ENCODE measurements at places on chromosomes 6 and 20.

GRCh38 chr20:33433465-33434234 is 9.9 kb downstream of the SNTA1 start:
- DNase-seq, result no peak

GRCh38 chr20:8296536-8296935 is 164.5 kb downstream of the PLCB1 start:
- no peak for DNase-seq

DNA sequence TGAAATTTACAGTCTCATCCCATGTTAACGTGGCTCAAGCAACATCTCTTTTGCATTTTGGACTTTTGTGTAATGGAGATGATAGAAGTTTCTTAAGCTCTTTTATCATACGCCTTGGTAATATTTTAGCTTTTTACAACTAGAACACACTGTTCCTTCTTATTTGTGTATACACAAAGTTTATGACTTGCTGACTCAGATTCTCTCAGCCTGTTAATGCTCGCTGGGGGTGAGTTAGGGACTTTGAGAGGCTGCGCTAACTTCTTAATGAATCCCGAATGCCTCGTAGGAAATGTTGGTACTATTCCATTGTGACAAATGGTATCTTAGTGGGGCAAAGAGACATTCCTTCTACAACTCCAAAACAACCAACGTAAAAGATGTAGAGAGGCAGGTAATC is 509.7 kb downstream of the DOK5 start:
- DNase-seq, result no peak

- no peak for DNase-seq
These were observed 216.4 kb downstream of the UNC5CL start for GRCh38 chr6:40822619-40823018.

DNA sequence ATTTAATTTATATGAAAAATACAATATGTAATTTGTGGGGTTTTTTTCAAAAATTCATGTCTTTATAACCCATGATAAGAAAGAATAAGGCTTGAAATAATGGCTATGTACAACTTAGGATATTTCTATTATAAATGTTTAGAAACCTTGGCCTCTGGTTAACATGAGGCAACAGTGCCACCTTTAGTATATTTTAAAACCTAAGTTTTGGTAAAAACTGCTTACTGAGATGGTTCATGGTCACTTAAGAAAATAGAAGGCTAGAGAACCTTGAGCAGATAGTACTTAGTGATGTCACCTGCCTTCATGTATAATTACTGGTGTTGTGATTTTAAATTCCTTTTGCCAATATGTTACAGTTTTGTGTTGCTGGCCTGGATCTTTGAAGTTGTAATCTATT is 176.4 kb downstream of the ADGB start:
- DNase-seq, result no peak

DNA sequence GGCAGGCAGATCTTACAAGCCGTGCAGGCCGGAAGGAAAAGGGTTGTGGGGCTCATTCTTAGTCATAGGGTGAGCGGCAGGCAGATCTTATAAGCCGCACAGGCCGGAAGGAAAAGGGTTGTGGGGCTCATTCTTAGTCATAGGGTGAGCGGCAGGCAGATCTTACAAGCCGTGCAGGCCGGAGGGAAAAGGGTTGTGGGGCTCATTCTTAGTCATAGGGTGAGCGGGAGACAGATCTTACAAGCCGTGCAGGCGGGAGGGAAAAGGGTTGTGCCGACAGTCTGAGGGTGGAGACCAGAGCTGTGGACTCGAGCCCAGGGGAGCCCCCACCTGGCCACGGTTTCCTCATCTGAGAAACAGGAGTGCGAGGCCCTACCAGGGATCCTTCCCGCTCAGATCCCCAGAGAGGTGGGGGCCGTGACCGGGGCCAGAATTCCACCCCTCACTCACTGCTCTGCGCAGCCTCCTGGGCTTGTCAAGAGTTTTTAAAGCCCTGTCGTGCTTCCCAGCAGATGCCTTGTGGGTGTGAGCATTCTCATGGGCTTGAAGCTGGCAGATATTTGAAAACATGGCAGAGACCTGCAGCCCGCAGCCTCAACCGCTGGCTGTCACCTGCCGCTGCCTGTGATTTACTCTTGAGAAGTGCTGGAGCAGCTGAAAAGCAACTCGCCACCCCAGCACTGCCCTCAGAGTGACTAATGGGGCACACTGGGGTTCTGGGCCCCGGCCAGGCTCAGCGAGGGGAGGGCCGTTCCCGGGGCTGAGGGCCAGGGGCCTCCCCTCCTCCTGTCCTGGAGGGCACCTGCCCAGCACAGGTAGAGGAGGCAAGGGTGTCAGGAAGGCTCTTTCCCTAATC is 31.9 kb downstream of the NTSR1 start:
- peak; percentile 61 for DNase-seq

DNA sequence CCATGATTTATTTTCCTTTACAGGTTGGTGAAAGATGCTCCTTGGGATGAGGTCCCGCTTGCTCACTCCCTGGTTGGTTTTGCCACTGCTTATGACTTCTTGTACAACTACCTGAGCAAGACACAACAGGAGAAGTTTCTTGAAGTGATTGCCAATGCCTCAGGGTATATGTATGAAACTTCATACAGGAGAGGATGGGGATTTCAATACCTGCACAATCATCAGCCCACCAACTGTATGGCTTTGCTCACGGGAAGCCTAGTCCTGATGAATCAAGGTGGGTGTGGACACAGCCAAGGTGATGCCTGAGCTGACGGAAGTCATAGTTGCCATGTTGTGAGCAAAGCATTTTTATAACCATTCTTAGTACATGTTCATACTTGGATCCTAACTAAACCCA is 34.6 kb upstream of the CALHM6 start:
- no peak for DNase-seq

- no peak for DNase-seq
These were observed 80.7 kb downstream of the SYTL3 start for GRCh38 chr6:158730541-158730907.

GRCh38 chr20:53961527-53961926 is 108.9 kb downstream of the BCAS1 start:
- no peak for DNase-seq

DNA sequence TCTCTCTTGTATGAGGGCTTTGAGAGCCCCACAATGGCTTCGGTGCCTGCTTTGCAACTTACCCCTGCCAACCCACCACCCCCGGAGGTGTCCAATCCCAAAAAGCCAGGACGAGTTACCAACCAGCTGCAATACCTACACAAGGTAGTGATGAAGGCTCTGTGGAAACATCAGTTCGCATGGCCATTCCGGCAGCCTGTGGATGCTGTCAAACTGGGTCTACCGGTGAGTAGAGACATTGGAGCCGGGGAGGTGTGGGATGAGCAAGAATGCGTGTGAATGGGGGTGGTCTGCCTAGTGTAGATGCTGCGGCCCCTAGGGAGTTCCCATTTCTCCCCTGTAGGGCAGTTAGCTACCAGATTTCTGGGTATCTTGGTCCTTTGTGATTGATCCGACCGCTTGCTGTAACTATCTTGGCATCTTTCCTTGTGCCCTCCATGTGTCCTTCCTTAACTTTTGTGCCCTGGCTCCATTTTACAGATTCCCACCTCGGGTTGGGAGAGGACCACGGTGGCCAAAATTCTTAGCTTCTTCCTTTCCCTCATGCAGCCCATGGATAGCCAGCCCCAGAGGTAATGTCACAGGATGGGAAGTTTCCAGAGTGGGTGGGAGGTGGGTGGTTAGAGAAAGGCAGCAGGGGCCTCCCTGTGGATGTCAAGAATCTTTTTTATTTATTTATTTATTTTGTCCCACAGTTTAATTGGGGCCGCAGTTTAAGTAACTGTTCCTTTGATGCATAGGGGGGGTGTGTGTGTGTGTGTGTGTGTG is 6.3 kb downstream of the BRD2 start:
- no peak for DNase-seq

All from stimulated activated CD8-positive, alpha-beta memory T cell treated with anti-CD3 and anti-CD28 coated beads, Interleukin-2, amount 100 ng/mL, for 48 hours (primary cell).